NCI-H1092 treated with DMSO at 0.1 percent for 48 hours (cell line): ENCODE measurements at places on chromosomes 16 and 17.

DNA sequence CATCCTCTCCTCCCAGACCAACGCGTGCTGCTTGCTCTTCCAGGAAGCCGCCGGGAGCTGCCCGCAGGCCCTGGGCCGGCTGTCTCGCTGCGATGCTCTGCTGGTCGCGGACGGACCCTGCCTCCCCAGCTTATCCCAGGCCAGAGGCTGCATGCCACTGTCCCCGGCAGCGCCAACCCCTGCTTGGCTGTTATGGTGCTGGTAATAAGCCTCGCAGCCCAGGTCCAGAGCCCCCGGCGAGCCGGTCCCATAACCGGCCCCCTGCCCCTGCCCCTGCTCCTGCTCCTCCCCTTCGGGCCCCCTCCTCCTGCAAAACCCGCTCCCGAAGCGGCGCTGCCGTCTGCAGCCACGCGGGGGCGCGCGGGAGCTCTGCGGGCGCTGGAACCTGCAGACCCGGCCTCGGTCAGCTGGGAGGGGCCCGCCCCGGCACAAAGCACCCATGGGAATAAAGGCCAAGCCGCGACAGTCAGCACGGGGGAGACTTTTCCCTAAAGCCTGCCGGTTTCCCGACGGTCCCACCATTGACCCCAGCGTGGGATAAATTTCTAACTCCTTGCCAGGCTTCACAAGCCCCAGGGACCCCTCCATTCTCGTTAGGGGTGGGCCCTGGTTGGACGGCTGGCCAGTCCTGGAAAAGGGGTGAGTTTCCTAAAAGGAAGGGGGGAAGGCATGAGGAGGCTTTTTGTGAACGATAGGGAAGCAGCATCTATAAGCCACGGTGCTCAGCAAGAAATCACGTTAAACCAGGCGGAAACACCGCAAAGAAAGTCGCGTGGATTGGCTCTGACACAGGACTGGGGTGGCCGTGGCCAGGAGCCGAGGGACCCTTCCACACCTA is 11.2 kb downstream of the ENPP7 start:
- peak; percentile 69 for DNase-seq

- DNase-seq: no peak
Measured at GRCh38 chr17:64296246-64296645, 33.2 kb upstream of the TEX2 start.

- no peak for DNase-seq
Measured at GRCh38 chr16:22635357-22635761, 124.7 kb downstream of the NPIPB5 start.

DNA sequence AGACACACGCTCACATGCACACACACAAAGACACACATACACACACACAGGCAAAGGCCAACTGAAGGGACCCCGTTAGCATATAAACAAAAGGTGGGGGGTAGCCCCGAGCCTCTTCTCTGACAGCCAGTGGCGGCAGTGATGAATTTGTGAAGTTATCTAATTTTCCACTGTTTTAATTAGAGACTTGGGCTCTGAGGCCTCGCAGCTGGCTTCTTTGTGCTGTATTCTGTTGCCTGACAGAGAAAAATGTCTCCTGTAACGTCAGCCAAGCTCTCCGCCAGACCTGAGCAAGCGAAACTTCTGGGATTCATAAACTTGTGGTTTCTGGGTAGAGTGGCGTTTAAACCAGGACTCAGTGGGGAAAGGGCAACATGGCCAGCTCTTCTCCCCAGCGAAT is 113.9 kb upstream of the FOXF1 start:
- DNase-seq: no peak

DNA sequence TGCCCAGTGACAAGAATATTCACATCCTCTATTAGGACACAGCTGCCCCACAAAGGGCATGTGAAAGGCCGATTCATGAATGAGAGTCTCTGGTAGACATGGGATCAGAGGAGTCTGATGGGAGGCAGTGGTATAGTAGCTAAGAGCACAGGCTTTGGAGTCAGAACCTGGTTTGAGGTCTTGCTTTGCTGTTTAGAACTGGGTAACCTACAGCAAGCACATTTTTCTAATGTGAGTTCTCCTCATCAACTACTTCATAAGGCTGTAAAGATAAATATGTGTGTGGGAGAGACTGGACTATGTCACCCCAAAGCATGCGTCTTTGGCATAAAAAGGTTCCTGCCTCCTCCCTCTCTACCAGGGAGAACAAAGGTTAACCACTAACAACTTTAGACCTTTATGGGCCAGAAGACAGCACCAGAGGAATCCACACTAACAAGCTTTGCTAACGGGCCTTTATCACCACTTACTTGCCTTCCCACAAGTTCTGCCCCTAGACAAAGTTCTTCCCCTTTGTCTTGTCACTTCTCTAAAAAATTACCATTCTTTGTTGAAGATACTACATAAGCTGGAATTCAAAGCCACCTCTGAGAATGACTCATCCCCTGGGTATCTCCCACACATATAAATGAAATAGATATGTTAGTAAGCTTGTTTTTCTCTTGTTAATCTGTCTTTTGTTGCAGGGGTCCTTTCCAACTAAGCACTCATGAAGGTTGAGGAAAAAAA is 21.1 kb downstream of the CDR2 start:
- DNase-seq: no peak

DNA sequence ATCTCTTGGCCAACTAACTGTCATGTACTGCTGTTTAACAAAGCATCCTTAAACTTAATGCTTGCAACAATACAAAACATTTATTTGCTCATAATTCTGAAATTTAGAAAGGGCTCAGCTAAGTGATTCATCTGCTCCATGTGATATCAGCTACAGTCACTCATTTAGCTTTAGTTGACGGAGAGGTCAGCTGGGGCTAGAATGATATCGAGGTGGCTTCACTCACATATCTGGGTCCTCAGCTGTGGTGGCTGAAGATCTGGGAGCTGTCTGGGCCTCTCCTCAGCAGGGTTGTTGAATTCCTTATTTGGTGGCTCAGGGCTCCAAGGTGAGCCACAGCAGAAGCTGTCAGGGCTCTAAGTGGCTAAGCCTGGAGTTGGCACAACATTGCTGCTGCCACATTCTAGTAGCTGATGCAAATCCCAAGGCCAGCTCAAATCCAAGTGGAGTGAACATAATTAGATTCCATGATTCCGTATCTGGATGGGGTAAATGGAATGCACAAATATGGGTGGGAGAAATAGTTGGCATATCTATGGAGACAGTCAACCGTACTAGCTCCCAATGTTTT is 62.8 kb downstream of the HS3ST3A1 start:
- no peak for DNase-seq

GRCh38 chr16:70728150-70728549 is 42.3 kb upstream of the MTSS2 start:
- DNase-seq: no peak

DNA sequence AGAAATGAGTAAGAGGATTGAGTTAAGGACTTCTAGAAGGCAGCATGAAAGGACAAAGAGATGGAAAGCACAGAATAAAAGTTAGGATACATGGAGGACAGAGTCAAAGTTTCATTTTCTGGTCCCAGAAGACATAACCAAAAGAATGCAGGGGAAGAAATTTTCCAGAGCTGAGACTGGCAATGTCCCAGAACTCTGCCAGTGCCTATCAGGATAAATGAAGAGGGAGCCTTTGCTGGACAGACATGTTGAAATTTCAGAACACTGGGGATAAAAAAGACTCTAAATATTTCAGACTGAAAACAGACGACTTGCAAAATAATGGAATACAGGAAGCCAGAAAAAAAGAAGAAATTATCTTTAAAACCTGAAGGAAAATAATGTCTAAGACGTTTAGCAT is 55.7 kb downstream of the NT5M start:
- DNase-seq: no peak

- DNase-seq: no peak
Measured at GRCh38 chr17:81884520-81884919, 6.9 kb downstream of the ALYREF start.

- DNase-seq: no peak
Measured at GRCh38 chr16:82784573-82784968, 157.8 kb downstream of the CDH13 start.

DNA sequence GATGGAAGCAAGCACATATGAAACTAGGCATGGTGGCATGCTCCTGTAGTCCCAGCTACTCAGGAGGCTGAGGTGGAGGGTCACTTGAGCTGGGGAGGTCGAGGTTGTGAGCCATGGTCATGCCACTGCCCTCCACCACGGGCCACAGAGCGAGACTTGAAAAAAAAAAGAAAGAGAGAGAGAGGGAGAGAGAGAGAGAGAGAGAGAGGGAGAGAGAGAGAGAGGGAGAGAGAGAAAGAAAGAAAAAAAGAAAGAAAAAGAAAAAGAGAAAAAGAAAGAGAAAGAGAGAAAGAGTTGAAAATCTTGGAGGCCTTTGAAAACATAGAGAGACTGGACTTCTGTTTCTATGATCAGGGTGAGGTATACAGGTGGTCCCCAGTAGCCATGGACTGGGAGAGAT is 15.4 kb upstream of the ARL4D start:
- no peak for DNase-seq

DNA sequence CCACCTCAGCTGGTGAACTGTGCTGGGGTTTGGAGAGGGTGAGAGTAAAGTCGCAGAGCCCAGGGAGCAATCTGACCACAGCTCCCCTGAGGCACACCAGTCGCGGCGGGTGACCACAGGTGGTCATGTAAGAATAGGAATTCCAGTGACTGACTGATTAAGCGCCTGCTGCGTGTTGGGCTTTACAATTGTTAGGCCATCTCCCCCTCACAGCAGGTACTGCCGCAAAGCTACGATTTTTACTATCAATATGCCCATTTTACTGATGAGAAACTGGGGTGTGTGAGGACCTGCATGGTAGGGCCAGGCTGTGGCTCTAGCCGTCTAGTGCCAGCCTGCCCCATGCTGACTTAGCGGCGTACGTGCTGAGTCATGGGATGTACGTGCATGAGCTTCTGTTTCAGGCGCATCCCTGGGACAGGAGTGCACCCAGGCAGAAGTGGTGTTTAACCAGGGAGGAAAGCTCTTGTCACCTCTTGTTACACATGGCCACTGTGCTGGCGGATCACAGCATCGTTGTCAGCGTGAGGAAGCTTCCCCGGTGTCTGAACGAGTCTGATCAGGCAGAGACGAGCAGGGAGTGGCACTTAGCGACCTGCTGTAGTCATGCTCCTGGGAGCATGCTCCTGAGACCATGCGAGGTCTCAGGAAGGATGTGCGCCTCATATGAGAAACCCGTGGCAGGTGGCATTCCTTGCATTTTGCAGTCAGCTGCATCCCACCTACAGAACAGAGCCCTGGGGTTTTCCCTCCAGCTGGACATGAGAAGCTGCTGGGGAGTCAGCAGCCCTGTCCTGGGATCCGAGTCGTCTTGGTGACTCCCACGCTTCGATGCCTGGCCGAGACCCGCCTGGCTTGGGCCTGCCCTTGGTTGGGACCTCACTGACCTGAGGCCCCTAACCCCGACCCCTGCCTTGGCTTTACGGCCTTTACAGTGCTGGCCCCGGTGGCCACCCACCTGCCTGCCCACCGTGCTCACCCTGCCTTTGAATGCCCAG is 163.7 kb upstream of the CHMP6 start:
- no peak for DNase-seq

DNA sequence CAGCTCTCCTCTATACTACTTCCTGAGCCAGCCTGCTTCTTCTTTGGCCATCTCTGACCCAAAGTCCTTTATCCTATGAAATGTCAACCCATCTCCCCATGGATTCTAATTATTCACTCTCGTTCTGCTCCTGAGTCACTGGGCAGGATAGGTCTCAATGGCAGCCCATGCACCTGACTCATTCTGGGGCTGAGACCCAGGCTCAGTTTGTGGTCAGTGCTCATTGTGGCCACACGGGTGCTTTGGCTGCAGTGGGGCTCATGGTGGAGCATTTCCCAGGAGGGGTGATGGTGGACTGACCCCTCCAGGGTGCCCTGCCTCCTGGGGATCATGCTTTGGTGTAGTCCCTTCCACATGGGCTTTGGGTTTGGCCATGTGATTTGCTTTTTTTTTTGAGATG is 154.8 kb upstream of the WSCD1 start:
- no peak for DNase-seq

GRCh38 chr16:1100084-1100800 is 4.2 kb upstream of the C1QTNF8 start:
- no peak for DNase-seq

DNA sequence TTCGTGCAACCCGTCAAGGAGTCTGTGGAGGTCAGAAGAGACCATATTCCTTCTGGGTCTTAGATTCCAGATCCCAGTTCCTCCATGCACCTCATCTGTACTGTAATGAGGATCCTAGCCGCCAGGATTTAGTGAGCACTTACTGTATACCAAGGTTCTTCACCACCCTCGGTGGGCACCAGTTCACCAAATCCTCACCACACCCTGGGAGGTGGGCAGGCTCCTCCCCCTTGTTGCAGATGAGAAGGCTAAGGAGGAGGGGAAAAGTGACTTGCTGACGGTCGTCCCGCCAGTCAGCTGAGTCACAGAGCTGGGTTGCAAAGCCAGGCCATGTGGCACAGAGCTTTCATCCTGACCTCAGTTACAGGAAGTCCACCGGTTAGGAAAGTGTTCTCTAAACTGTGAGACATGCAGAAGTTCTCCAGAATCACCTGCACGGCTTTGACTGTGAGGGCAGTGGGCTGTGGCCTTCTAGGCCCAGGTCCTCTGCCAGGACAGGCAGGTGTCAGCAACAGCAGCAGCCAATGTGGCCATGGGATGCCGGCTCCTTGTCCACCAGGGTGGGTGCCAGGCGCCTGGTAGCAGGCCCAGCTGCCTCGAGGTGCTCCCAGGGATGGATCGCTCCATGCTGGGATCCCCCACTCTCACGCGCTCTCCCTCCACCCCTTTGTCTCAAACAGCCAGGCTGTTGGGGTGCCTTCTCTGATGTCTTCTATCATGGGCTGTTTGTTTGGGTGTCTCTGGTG is 240.3 kb upstream of the GSE1 start:
- DNase-seq: no peak

- no peak for DNase-seq
Measured at GRCh38 chr16:87657621-87658192, 55.4 kb downstream of the JPH3 start.

DNA sequence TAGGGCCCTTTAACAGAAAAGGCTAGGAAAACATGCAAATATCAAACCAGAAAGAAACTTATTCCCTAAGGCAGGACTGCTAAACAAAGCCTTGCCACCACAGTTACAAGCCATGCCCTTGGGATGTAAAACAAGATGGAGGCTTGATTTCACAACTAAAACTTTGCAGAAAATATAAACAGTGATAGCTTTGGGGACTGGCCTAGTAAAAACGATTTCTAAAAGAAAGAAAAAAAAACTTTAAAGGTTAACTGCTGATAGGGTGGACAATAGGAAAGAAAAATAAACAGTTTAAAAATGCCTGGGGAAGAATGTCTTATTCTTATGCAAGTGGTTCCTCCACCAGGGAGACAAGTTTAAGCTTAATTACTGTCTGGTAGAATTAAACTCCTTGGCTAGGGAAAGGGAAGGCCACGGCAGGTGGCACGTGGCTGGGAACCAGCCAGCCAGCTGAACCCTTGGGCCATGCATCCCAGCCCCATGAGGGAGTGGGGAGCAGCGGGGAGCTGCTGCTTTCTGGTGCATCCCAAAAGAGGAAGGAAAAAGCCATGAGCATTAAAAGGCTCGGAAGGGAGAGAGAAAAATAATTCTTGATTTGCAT is 10.7 kb upstream of the TMC5 start:
- no peak for DNase-seq

GRCh38 chr17:78395155-78395554 is 16.7 kb downstream of the PGS1 start:
- no peak for DNase-seq
